ENCODE measurements at places on chromosomes 6 and 20.

- no peaks in the 10 kb centered on the region for H3K27me3 ChIP-seq
- H3K4me1 ChIP-seq: peaks cover 42% of the 10 kb centered on the region
- H3K27ac ChIP-seq: peak overlapping the region; percentile 100
- peak overlapping the region; percentile 97 for H3K4me3 ChIP-seq
These were observed 598 bp downstream of the HLA-B start for GRCh38 chr6:31356216-31356945.

DNA sequence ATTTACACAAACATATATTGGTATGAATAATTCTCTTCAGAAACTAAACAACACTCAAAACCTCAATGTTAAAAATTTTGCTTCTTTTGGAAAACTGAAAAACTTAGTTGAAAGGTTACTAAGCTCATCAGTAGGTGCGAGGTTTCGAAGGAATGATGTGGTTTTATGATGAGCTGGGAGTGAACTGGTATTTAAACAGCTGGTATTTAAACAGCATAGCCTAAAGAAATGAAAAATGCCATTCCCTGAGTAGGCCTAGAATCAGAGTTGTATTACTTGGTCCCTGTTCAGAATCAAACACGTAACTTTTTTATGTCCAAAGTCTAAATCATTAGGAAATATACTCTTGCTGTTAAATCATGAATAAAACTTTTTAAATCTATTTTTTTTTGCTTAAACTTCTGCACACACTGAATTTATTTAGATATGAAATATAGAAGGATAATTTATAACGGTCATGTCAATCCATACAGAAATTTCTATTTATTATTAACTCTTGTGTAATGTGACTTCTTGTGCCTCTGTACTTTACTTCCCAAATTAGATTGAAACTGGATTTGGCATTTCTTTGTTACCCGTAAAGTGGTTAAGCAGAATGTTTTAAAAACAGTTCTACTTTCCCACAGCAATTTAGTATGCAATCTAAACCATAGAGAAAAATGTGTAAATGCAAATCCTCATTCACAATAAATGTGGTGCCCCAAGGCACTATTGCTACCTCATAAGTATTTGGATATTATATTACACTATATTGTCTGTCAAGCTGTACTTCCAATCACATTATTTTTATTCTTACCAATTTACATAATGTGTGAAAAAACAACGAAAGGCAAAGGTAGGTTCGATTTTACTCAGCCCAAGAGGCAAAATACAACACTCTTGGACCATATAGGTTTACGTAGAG lies 124.1 kb downstream of the HS3ST5 start:
- no peak for DNase-seq
- H3K27me3 ChIP-seq: no peaks in the 10 kb centered on the region
- H3K36me3 ChIP-seq: no peaks in the 10 kb centered on the region
- no peak overlapping the region for H3K27ac ChIP-seq
- H3K4me3 ChIP-seq: no peak overlapping the region
- H3K4me1 ChIP-seq: no peaks in the 10 kb centered on the region

DNA sequence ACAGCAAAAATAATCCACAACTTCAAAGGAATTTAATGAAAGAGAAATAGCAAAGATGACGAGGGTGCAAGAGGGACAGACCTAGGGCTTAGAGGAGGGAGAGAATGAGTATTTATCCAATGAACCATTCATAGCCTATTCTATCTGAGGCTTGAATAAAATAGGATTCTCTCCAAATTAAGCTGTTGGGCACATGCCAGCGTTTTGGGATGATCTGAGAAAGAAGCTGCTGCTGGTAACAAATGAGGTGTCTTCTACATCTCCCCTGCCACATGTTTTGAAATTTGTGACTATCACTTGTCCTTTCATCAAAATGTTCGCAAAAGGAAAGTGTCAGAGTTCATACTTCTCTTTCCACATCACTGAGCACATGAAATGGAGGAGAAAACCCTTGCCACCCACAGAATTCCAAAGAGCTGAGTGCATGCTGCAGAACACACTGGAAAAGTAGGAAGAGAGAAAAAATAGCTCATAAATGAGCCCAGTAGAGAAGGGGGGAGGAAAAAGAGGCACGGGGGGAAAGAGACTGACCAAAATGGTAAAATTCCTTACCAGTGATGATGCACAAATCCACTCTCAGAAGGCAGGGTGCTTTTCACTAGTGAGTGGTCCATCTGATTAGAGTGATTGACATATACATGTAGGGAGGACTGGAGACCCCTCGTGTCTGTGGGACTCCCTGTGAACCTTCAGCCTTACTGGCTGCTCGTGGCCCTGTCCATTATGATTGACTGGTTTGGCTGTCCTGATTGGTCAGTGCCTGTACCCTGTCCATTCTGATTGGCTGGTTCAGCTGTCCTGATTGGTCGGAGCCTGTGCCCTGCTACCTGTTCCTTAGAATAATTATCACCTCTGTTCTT lies 180.5 kb downstream of the OGFRL1 start:
- peaks cover 5% of the 10 kb centered on the region for H3K27me3 ChIP-seq
- no peak for DNase-seq
- no peak overlapping the region for H3K4me3 ChIP-seq
- H3K36me3 ChIP-seq: peaks cover 4% of the 10 kb centered on the region

DNA sequence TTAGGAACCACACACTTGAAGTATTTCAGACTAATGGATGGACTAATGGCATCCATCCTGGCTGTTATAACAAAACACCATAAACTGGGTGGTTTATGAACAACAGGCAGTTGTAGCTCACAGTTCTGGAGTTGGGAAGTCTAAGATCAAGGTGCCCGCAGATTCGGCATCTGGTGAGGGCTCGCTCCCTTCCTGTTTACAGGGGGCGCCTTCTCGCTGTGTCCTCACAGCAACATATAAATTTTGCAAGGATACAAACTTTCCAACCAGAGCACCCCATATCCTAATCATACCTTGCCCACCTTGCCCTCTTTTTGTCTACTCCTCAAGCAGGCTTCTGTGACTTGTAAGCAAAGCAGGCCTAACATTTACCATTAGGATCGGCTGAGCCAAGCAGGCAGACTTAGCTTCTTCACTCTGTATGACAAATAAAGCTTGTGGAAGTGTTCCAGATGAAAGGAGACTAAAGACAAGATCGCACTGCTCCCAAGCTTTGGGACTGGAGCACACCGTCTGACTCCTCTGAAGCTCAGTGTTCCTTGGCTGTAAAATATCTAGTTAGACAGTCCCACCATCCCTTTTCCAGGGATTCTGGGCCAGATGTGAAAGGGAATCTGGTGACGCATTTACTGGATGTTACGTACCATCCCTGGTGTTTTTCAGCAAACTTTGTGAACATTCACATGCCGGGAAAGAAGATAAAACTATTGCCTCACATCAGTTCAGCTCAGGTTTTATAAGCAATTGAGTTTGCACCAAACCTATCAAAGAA lies 34.9 kb downstream of the GFOD1 start:
- peaks cover 26% of the 10 kb centered on the region for H3K36me3 ChIP-seq
- no peak overlapping the region for H3K4me3 ChIP-seq
- DNase-seq: no peak
- H3K27me3 ChIP-seq: no peaks in the 10 kb centered on the region
- no peak overlapping the region for H3K27ac ChIP-seq
- peaks cover 57% of the 10 kb centered on the region for H3K4me1 ChIP-seq

DNA sequence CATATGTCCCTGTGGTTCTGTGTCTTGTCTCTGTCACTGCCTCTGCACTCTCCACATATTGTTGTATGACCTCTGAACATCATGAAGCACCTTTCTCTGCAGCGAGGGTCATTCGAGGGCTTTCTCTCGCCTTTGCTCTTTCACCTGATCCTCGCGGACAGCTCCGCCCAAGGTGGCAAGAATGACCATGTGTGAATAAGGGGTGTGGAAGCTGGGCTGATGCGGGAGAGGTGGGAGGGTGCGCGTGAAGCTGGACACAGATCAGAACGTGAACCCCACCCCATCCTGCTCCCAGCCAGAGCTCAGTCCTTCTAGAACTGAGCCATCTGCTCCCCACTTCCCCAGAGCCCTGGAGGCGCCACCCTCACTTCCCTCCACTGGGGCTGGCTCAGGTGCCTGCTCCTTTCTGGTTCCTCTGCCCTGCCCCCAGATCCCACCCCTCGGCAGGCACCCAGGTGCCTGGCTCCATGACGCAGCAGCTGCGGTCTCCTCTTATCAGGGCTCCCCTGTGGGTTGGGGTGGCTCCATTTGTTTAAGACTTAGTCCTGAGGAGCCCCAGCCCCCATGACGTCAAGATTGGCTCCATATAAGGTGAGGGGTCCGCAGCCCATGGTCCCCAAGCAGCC lies at the start of gene MUCL3:
Gene MUCL3 (plus strand): TSS at position 613 of the 626 bp plus-strand sequence. CDS start 27 bp downstream, outside the sequence.
- H3K27me3 ChIP-seq: peaks cover 84% of the 10 kb centered on the region
- no peak for DNase-seq
- H3K4me3 ChIP-seq: no peak within 1 kb of the TSS
- no peaks in the 10 kb centered on the region for H3K36me3 ChIP-seq
- H3K4me1 ChIP-seq: peaks cover 5% of the 10 kb centered on the region
- H3K27ac ChIP-seq: no peak within 1 kb of the TSS

DNA sequence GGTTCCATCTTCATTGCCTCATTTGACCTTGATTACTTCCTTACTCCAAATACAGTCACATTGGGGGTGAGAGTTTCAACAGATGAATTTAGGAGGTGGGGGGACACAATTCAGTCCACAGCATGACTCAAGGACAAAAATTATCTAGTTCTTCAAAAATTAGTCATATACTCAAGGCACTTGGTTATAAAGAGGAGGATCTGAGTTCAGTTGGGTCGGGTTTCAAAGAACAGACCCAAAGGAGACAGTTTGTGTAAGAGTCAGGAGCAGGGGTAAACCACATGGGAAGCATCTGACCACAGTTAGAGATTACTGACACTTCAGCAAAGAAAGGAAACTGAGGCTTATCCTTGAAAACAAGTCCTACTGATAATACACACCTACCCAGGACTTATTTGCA lies 138.0 kb downstream of the TBC1D7 start:
- no peaks in the 10 kb centered on the region for H3K27me3 ChIP-seq
- no peak for DNase-seq
- no peak overlapping the region for H3K4me3 ChIP-seq
- H3K4me1 ChIP-seq: peaks cover 25% of the 10 kb centered on the region
- H3K36me3 ChIP-seq: no peaks in the 10 kb centered on the region

- no peak for DNase-seq
- peak overlapping the region; percentile 56 for H3K27ac ChIP-seq
- no peak overlapping the region for H3K4me3 ChIP-seq
- peaks cover 15% of the 10 kb centered on the region for H3K4me1 ChIP-seq
These were observed 17.5 kb downstream of the C20orf173 start for GRCh38 chr20:35511814-35512420.

- no peak overlapping the region for H3K4me3 ChIP-seq
- H3K36me3 ChIP-seq: no peaks in the 10 kb centered on the region
- H3K27me3 ChIP-seq: no peaks in the 10 kb centered on the region
- H3K4me1 ChIP-seq: peaks cover 7% of the 10 kb centered on the region
- no peak overlapping the region for H3K27ac ChIP-seq
- no peak for DNase-seq
These were observed 233.8 kb downstream of the SYNDIG1 start for GRCh38 chr20:24703284-24703610.

DNA sequence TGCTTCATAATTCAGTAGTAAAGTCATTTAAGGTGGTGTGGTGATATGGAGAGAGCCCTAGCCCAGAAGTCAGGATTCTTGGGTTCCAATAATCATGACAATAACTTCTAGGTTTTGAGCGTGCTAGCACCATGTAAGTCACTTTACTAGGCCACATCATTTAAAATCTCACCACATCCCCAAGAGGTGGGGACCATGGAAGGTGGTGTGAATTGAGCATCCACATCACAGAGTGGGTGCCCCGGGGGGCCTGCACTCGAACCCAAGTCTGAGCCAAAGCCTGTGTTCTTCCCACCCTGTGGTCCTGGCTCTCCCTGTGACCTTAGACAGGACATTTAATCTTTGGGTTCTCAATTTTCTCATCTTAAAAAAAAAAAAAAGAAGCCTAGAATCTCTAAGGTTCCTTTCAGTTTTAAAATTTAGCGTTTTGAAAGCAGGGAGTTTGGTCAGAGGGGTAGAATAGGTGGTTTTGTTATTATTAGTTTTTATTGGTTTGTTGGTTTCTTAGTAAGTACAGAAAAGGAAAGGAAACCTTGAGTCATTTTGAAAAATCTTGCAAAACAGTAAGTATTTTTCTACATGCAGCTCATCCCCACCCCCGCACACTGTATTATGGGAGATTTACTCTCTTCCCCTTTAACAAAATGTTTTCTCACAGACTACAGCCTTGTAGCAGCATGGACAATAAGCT lies 26.4 kb downstream of the ARMC2 start:
- DNase-seq: peak; percentile 41
- H3K27me3 ChIP-seq: no peaks in the 10 kb centered on the region
- H3K4me3 ChIP-seq: peak overlapping the region; percentile 43
- peaks cover 42% of the 10 kb centered on the region for H3K4me1 ChIP-seq
- H3K36me3 ChIP-seq: peaks cover 30% of the 10 kb centered on the region

DNA sequence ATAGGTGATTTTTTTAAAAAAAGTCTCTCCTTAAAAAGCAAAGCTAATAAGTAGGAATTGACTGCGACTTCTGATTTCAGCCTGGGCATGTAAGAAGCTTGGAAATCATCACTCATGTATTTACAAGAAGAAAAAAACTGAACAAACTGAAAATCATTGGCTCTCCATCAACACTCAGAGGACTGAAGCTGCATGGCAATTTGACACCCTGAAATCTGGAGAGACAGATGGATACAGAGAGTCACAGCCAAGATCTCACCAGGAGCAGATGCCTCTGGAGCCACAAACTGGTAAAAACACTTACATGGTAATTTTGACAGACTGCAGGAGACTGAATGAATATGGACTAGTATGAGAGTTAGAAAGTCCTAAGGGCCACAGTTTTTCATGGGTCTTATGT lies 191.2 kb upstream of the TCF21 start:
- no peak for DNase-seq
- H3K27me3 ChIP-seq: peaks cover 6% of the 10 kb centered on the region
- no peaks in the 10 kb centered on the region for H3K4me1 ChIP-seq

GRCh38 chr20:51122931-51123658 lies 100.2 kb upstream of the KCNG1 start:
- no peak overlapping the region for H3K27ac ChIP-seq
- peaks cover 15% of the 10 kb centered on the region for H3K4me1 ChIP-seq
- no peak overlapping the region for H3K4me3 ChIP-seq
- DNase-seq: no peak

DNA sequence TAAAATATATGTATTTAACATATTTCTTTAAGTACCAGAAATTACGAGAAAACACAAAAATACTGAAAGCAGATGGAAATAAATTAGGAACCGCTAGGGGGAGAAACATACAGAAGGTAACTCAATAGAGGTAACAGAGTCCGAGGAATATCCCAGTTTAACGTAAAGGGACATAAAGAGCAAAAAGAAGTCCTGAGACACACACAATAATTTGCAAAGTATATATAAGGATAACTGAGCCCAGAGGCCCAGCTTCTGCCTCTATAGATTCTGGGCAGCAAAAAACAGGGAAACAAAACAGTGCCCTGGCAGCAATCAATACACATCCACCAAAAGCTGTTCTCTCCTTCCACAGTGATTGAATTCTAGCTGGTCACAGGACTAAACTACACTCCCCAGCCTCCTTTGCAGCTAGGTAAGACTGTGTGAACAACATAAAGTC lies 15.1 kb downstream of the TBC1D32 start:
- H3K4me1 ChIP-seq: peaks cover 3% of the 10 kb centered on the region
- H3K27ac ChIP-seq: no peak overlapping the region
- peaks cover 22% of the 10 kb centered on the region for H3K36me3 ChIP-seq
- no peak overlapping the region for H3K4me3 ChIP-seq

GRCh38 chr6:168915855-168916254 lies 337.8 kb downstream of the THBS2 start:
- no peak overlapping the region for H3K27ac ChIP-seq
- no peak for DNase-seq
- H3K36me3 ChIP-seq: no peaks in the 10 kb centered on the region
- no peaks in the 10 kb centered on the region for H3K4me1 ChIP-seq
- no peak overlapping the region for H3K4me3 ChIP-seq
- peaks cover 4% of the 10 kb centered on the region for H3K27me3 ChIP-seq

Data from stimulated activated naive B cell treated with anti-CD40 and anti-IgM and Interleukin-4, amounts not matched to agents 10 μg/mL and 1 μg/mL and 100 μg/mL, for 72 hours (primary cell).